ENCODE measurements at places on chromosomes 16 and 17.

DNA sequence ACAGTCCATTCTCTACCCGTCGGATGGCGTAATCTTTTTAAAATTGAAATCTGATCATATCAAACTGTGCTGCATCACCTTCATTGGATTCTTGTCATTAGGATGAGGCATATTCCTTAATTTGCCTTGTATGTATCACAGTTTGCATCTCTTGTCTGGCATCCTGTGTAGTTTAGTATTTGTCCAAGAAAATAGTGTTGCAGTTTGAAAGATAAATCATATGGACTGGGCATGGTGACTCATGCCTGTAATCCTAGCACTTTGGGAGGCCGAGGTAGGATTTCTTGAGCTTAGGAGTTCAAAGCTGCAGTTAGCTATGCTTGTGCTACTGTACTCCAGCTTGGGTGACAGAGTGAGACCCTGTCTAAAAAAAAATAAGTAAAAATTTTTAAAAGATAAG, 5.8 kb upstream of the RSL1D1 start:
- DNase-seq, result no peak

GRCh38 chr17:30254150-30254549, 18.7 kb upstream of the SLC6A4 start:
- DNase-seq, result no peak

DNA sequence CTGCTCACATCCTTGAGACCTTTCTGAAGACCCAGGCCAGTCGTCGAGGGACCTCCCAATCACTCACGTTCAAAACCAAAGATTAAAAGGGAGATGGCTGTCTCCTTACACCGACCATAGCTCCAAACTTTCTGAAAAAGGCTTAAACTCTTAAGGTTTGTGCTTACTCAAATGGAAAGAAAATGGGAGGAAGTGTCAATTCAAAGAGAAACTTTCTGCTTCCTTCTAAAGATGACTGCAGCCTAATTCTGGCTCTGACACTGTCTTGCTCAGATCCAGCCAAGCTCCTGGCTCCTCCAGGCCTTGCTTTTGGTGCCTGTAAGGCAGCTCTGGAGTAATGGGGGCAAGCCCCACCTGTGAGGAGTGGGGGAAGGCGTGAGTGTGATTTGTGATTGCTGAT, 54.9 kb upstream of the WSB1 start:
- DNase-seq, result no peak

- DNase-seq, result no peak
Measured at GRCh38 chr16:81932668-81933067, 78.6 kb downstream of the SDR42E1 start.

DNA sequence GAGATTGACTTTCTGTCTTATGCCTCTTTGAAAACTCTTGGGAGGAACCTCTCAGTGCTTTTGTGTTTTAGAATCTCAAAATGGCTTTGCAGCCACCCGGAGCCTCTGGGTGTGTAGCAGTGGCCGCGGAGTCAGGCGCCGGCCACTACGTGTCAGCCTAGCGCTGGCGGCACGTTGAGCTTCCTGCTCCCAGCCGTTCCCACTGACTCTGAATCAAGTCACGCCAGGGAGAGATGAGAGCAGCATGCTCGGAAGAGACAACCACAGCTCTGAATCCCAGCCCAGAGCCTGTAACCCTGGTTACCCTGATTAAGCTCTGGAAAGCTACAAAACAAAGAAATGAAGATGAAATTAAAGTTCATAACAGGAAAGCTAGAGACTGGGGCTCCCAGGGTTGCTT, 97.4 kb upstream of the CACNG5 start:
- no peak for DNase-seq

DNA sequence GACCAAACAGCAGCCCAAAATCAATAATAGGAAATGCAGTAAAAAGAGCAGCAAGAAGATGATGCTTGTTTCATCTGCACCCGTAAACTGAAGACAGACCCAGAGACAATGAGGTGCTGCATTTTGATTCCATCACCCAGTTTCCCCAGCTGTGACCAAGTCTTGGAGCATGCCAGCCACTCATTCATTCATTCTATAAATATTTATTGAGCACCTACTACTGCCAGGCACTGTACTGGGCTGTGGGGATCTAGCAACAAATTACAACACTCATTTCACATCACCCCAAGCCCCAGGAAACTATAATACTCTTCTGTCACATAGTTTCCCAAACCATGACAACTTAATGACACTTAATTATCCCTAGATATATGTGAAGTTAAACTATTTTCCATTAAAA, 79.2 kb downstream of the TOX3 start:
- DNase-seq, result no peak

DNA sequence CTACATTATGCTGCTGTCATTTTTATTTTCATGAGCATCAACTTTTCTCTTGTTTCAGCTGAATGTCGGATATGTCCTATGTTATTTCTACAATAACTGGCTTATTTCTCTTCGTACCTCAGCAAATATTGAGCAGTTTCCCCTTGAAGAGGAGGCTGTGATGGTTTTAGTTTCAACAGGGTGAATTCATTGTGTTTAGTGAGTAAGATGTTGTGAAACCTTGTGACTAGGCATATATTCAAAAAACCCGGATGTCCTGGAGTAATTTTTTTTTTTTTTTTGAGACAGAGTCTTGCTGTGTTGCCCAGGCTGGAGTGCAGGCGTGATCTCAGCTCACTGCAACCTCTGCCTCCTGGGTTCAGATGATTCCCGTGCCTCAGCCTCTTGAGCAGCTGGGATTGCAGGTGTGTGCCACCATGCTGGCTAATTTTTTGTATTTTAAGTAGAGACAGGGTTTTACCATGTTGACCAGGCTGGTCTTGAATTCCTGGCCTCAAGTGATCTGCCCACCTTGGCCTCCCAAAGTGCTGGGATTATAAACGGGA, 11.1 kb downstream of the CPD start:
- DNase-seq, result no peak

DNA sequence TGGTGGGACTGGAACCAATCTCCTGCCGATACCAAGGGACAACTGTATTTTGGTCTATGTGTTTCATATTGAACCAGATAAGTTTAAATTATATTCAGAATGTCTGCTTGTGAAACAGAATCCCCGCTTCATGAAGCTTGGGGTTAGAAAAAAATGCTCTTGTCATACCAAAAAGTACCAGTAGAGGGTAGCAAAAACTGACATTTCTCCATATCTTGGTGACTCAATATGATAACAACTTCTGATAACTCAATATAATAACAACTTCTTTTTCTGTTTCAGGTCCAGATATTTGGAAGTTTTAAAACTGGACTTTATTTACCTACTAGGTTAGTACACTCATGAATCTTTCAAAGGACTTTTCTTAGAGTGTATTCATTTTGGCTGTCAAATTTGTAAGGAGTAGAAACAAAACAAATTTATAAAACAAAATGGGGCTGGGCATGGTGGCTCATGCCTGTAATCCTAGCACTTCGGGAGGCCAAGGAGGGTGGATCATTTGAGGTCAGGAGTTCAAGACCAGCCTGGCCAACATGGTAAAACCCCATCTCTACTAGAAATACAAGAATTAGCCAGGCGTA, 52.3 kb upstream of the ADCY7 start:
- no peak for DNase-seq

DNA sequence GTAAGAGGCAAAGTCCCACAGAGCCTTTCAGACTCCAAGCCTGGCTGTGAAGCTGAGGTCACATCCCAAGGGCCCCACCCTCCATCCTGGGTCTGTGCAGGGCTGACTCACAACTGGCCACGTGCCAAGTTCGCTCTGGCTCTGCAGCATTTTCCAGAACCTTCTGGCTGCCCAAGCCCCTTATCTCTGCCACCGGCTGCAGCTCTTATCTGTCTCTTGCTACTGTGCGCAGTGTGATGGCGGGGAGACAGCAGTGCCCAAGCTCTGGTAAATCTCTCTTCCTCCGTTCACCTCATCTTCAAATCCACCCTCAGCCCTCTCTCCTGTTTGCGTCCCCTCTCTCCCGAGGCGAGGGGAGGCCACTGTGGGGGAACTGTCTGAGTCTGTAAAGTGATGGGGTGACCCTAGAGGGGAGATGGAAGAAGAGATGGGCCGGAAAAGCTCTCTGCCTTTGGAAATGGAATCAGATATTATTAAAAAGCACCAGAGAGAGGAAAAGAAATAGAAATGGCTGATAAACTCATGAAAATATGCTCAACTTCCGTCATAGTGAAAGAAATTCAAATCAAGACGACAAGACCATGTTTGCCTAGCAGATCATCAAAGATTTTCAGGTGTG, 162.7 kb upstream of the CDC42EP4 start:
- no peak for DNase-seq

GRCh38 chr16:56450275-56450985, 702 bp downstream of the NUDT21 start:
- DNase-seq, result peak; percentile 18

GRCh38 chr17:58375811-58376210, 23.8 kb upstream of the SUPT4H1 start:
- DNase-seq, result no peak

DNA sequence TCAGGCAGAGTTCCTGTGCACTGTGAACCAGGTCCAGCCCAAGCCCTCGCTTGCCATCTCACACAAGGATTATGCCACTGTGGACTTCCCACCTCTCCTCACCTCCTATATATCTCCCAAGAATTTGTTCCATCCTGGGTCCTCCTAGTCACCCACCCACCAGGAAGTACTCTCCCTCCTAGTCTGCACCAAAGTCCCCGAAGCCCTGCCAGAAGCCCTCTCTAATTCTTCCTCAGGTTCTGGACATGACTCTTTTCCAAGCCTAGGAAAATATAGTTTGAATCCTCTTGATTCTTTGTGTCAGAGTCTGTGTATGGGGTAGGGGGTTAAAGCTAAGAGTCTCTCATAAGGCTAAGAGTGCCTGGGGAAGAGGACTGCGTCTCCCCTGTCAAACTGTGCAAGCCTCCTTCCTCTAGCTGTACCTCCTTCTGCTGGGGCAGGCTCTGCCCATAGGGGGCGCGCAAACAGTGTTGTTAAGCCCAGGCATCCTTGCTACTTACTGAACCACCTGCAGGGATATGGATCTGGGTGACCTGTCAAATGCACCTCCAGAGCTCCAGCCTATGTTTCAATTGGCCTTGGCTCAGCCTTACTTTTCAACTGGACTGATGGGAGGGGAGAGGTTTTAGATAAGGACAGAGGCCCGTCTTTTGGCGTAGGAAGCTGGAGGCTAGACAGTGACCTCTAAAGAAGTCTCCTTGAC, 16.6 kb upstream of the DLX4 start:
- peak; percentile 60 for DNase-seq

GRCh38 chr16:4496305-4496704, 20.1 kb downstream of the HMOX2 start:
- no peak for DNase-seq

- DNase-seq, result no peak
Measured at GRCh38 chr17:36818134-36818825, 119.0 kb upstream of the LHX1 start.

DNA sequence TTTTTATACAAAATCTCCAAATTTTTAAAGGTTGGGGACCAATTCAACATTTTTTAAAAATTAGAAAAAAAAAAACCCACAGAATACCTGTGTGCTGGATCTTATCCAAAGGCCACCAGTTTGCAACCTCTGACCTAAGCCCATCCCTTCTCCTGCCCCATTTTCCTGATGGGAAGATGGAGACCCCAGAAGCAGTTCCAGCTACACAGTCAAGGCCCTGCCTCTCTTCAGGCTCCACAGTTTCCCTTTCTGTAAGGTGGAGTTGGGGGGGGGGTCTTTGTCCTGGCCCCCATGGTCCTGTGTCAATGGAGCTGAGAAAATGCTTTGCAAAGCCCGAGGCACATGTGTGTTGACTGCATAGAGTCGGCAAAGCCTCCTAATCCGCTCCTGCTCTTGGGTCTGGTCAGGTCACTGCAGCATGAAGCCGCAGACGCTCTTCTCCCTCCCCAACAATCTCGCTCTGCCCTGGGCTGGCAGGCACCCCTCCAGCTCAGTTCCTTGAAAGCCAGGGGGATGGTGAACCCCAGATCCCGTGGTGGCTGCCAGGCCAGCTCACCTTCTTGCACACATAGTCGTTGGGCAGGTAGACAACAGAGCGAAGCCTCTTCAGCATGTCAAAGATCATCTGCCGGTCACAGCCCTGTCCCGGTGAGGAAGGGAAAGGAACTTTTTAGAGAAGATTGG, 70.0 kb downstream of the CNGB1 start:
- no peak for DNase-seq

DNA sequence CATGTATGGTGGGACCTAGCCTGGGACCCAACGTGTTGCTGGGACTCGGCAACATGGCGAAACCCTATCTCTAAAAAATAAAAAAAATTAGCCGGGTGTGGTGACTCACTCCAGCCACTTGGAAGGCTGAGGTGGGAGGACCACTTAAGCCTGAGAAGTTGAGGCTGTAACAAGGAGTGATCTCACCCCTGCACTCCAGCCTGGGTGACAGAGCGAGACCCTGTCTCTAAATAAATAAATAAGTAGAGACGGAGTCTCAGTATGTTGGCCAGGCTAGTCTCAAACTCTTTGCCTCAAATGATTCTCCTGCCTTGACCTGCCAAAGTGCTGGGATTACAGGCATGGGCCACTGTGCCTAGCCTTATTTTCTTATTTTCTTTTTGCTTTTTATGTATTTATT, 10.1 kb upstream of the CNP start:
- DNase-seq, result no peak

DNA sequence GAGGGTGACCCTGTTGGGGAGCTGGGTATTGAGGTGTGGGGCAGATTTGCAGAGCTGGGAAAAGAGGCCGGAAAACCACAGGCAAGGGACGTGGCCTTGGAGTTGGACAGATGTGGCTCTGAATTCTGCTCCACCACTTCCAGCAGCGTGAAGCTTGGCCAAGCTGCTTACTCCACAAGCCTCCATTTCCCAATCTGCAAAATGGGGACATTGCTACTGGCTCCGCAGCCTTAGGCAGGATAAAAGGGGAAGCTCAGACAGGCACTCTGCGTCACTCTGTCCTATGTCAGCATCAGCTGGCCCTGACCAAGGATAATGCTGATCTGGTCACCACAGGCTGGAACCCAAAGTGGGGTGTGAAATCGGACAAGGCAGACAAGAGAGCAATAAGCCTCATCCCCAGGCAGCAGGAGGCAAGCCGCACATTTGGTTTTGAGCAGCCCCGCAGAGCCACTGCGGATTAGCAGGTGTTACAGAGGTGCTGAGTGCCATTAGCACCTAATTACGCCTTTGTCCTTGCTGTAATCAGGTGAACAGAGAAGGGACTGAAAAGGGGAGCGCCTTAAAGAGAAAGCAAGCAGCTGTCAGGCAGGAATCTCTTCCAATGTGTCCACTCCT, 54.8 kb downstream of the SDK2 start:
- no peak for DNase-seq

DNA sequence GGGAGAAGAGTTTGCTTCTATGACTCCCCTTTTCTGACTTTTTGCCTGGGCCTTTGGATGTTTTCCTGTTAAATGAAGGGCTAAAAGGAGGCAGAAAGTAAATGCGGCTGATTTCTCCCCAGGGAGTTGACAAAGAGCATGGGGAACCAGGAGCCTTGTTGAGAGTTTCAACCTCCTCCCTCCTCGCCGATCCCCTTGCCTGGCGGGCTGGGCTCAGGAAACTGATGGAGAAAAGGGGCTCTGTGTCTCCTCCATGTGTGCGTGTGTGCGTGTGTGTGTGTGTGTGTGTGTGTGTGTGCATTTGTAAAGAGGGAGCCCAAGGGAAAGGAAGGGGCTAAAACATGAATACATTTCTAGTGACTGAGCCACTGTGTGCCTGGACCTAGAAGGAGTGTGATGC, 94.5 kb downstream of the ZDHHC7 start:
- DNase-seq, result no peak

GRCh38 chr17:45697076-45697475, 87.0 kb upstream of the CRHR1 start:
- DNase-seq, result no peak

Data from activated CD4-positive, CD25-positive, alpha-beta regulatory T cell treated with anti-CD3 and anti-CD28 coated beads, Interleukin-2, amount 50 U/mL, for 16 hours (primary cell).